ENCODE measurements at places on chromosomes 6 and 20. TPM values are rescaled to one million over a fixed set of nuclear protein-coding genes. Genes with fewer than 3 reads are reported as not detected.

RPL10A gene
- polyA plus RNA-seq, result 2,382 TPM

DNA sequence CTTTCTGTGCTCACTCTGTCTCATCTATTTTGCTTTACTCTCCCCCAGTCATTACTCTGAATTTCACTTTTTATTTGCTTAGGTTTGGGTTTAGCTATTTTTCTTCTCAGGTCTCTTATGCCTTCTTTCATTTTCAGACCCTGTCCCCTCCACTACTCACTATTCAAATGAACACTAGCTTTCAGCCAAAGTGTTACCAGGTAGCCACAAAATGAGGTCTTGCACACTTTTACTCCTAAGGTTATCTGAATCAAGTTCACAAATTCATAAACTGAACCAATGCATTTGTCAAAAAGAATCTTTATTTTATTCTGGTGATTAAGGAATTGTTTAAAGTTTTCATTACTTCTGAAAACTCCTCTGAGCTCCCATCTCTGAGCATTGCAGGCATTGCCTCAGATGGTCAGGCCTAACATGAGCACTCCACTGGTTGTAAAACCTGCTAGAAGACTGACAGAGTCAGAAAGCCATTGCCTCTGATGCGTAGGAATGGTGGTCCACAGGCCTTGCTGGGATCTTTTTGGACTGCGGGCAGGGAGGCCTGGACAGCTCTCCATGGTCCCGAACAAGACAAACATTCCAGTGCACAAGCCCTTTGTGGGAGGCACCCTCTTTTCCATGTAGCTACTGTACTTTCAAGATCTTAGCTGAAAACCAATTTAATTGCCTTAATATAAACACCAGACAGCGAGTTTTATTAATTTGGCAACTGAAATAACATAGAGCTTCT lies 48.5 kb downstream of the FYN start:
- H3K27me3 ChIP-seq, result no peaks in the 10 kb centered on the region
- DNase-seq, result no peak
- no peaks in the 10 kb centered on the region for H3K36me3 ChIP-seq
- H3K4me3 ChIP-seq, result no peak overlapping the region
- H3K4me1 ChIP-seq, result peaks cover 52% of the 10 kb centered on the region
- peak overlapping the region; percentile 52 for H3K27ac ChIP-seq

DNA sequence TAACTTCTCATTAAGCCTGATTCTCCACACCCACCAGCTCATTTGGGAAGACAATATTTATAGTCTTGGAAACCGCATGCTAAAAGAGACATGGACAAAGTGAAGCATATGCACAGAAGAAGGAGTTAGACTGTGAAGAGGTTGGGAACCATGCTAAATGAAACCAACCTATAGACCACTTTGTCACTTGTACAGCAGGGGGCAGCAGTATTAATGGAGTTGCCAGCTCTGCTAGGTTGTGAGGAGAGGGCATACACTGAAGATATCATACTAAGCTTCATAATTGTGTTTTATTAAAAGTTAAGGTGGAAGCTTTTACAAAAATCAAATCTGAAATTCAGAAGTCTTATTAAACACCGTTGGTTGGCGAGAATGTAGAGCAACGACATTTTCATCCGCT lies 38.3 kb upstream of the HMGCLL1 start:
- no peak overlapping the region for H3K27ac ChIP-seq
- DNase-seq, result no peak
- H3K27me3 ChIP-seq, result no peaks in the 10 kb centered on the region
- no peaks in the 10 kb centered on the region for H3K36me3 ChIP-seq

DNA sequence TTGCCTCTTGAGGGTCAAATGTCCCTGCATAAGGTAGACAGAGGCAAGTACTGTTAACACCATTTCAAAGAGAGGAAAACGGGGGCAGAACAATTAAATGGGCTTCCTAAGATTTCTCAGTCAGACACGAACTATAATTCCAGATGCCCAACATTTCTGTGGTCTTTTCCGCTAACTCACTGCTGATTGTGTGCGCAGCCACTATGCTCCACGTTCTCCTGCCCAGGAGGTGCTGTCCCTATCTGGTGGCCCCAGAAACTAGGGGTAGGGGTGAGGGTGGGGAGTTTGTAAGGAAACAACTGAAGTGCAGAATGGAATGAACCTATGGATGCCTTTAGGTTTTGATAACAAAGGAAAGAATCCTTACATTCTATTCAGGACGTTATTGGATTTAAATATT lies 86.1 kb upstream of the BACH2 start:
- no peak for DNase-seq
- H3K27ac ChIP-seq, result no peak overlapping the region
- H3K27me3 ChIP-seq, result no peaks in the 10 kb centered on the region
- H3K4me1 ChIP-seq, result peaks cover 57% of the 10 kb centered on the region
- H3K4me3 ChIP-seq, result no peak overlapping the region
- H3K36me3 ChIP-seq, result no peaks in the 10 kb centered on the region

GRCh38 chr20:58143531-58143930 lies 84.9 kb downstream of the ANKRD60 start:
- H3K27ac ChIP-seq, result no peak overlapping the region
- DNase-seq, result no peak
- no peaks in the 10 kb centered on the region for H3K4me1 ChIP-seq
- no peaks in the 10 kb centered on the region for H3K27me3 ChIP-seq
- no peaks in the 10 kb centered on the region for H3K36me3 ChIP-seq
